ENCODE measurements at places on chromosomes 13 and 19.

DNA sequence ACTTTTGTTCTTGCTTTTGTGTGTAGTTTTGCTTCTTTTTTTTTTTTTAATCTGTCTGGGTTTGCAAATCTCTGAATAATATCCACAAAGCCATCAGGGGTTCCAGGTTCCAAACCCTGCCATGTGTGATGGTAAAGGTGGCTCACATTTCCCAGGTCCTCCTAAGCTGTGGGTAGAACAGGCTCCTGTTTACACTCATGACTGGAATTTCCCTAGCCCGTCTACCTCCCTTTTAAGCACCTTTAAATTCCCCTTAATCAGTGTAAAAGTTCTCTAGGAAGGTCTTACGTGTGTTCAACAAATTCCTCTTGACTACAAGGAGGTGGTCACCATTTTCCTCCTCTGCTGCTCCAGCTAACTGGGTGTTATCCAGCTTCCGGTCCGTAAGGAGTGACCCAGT, 62.8 kb downstream of the EFNB2 start:
- DNase-seq = no peak

DNA sequence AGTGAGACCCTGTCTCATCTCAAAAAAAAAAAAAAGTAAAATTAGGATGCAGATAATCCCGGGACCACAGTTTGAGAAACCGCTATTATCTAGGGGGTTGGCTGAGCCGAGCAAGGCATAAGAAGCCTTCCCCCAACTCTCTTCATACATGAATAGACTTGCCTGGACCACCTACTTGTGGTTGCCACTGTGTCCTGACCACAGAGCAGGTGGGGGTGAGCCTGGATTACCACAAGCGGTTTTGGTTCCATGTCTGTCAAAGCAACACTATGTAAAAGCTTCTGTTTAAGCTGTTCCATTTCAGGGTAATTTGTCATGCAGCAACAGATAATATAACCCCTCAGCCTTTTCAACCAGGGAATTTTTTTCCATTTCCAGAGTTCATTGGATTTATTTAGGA, 3.3 kb upstream of the NAPA start:
- DNase-seq = peak; percentile 75

DNA sequence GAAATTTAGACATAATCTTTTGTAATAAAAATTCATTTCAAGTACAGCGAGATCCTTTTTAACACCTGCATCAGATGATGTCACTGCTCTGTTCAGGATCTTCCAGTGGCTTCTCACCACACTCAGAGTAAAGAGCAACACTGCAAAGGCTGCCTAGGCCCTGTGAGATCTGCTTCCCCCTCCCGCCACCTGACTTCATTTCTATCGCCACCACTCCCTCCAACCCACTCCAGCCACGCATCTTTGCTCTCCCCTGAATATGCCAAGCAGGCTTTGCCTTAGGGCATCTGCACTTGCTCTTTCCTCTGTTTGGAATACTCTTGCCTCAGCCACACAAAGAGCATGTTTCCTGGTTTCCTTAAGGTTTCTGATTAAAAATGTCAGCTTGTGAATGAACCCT, 58.3 kb downstream of the MBNL2 start:
- DNase-seq = no peak

- DNase-seq = no peak
Observed at GRCh38 chr13:71830736-71831135, 36.3 kb downstream of the DACH1 start.

GRCh38 chr13:44413095-44413494, 39.5 kb downstream of the SERP2 start:
- DNase-seq = no peak

DNA sequence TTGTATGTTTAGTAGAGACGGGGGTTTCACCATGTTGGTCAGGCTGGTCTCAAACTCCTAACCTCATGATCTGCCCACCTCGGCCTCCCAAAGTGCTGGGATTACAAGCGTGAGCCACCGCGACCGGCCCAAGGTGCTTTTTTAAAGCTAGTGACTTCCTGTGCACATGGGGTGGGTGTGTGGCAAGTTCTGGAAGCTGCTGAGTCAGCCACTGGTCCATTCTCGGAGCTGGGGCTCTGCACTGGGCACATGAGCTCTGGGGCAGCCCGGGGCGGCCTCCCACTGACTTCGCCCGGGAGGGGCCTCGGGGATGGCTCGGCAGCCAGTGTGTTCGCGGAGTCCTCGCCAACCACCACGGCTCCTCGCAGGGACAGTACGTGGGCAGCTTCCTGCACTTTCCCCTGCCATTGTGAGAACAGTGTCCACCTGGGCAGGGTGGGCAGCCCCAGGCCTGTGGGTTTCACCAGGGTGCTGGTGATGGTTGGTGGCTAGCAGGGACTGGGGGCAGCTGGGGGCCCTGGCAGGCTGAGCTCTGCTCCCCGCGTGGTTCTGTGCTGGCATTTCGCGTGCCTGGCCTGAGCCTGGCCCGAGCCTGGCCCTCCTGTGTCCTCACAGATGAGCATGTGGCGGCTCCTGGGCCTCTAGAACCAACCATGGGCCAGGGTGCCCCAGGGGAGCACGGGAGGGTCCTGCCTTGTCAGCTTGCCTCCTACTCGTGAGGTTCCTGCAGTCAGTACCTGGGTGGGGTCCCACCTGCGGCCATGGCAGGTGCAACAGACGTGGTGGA, 12.2 kb downstream of the CBARP start:
- DNase-seq = no peak

DNA sequence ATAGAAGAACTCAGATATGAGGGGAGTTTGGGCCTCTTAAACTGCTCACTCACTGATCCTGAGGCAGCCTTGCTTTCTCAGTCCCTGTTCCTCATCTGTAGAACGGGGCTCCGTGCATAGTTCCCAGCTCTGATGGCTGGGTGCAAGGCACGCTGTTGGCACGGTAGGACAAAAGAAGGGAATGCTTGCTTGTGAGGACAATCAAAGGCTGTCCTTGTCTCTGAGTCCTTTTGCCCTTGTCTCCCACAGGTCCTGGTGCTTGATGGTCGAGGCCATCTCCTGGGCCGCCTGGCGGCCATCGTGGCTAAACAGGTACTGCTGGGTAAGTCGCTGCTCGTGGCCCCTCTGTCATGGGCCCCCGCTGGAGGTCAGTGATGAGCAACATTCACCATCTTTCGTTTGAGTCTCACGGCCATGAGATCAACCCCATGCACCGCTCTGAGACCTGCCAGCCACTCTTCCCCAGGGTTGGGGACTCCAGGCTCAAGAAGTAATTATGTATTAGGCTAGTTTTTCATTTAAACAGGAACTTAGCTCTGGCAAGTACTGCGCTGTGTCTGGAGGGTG, 2.3 kb downstream of the RPL13A start:
- no peak for DNase-seq

DNA sequence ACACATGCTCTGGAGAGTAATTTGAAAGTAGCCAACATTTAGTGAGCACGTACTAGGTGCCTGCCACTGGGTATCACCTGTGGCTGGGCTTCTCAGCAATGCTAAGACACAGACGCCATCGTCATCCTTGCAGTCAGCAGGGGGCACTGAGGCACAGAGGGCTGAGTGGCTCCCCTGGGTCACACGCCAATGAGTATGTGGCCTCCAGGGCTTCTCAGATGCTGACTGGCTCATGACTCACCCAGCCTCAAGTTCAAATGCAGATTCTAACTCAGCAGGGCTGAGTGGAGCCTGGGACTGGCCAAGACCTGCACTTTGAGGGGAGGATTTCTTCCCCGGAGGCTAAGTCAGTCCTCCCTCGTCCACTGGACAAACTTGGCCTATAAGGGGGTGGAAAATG, 115.1 kb upstream of the CACNA1A start:
- peak; percentile 75 for DNase-seq

DNA sequence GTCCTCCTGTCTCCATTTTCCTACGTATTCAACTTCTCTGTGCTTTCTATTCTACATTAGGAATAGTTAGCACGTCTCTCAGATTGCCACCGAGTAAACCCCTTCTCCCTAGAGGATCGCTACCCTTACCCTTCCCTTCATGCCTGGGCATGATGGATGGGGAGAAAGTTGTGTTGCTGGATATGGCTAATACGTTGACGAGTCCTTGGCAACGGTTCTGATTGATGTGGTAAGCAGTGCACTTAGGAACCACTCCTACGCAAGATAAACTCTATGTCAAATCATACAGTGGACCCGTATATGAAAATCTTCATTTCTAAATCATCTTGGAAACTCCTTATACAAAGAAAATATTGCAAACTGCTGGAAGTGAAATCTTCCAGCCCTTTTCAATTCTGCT, 224.5 kb downstream of the EFNB2 start:
- no peak for DNase-seq

- DNase-seq = no peak
Observed at GRCh38 chr13:23630349-23631093, 60.3 kb downstream of the TNFRSF19 start.

DNA sequence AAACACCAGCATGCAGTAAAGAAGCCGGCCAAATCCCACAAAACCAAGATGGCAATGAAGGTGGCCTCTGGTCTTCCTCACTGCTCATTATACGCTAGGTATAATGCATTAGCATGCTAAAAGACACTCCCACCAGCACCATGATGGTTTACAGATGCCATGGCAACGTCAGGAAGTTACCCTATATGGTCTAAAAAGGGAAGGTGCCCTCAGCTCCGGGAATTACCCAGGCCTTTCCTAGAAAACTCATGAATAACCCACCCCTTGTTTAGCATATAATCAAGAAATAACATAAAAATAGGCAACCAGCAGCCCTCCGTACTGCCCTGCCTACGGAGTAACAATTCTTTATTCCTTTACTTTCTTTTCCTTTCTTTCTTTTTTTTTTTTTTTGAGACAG, 21.1 kb upstream of the PLEKHF1 start:
- DNase-seq = no peak

- DNase-seq = no peak
Observed at GRCh38 chr13:90882551-90882950, 464.9 kb upstream of the MIR17HG start.

DNA sequence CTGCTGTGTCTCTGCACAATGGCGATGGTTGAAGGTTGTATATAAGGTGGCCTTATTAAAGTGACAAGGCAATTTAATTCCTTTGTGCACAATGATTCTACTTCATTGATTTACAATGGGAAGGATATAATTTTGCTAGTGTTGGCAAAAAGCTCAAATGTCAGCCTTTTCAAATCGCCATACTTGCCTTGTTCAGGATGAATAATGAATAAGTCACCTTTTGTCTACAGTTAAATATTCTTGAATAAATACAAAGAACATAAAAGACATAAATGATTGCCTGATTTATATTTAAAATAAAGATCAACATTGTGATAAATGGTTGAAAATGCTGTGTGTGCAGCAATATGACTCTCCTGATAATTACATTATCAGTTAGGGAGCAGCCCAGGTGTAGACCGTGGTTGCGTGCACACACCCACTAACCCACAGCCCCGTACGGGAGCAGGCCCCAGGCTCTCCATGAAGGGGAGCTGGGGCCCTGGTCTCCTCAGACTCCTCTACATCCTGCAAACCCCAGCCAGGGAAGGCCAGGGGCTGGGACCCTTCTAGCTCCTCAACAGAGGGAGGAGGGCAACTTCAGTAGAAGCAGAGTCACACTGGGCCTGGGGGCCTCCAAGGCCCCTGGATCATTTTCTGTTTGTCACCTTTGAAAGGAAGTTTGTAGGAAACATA, 64.9 kb downstream of the TEX29 start:
- DNase-seq = no peak

- no peak for DNase-seq
Observed at GRCh38 chr13:75492389-75492788, 10.4 kb upstream of the TBC1D4 start.

DNA sequence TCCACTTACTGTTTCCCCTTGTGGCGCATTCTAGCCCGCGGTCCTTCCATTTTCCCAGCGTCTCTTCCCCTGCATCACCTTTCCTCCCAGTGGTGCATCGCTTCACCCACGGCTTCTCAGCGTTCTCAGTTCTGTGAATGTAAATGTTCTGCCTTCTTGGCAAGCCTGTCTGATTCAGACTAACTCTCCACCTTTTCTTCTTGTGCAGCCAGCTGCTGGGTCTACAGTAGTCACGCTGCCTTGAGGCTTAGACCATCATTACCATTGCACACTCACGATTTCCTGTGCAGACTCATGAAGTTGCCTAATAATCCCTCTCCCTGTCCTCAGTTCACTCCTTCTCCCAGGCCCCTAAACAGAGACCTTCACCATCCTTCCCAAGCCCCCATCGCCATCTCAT, 75.0 kb downstream of the DHRS12 start:
- peak; percentile 40 for DNase-seq

GRCh38 chr13:31930901-31931522, 100.6 kb upstream of the FRY start:
- DNase-seq = no peak

- no peak for DNase-seq
Observed at GRCh38 chr19:11093689-11094238, 4.5 kb downstream of the LDLR start.

GRCh38 chr19:547836-548720, 4.2 kb downstream of the GZMM start:
- DNase-seq = no peak
